ENCODE measurements at places on chromosomes 4 and X.

DNA sequence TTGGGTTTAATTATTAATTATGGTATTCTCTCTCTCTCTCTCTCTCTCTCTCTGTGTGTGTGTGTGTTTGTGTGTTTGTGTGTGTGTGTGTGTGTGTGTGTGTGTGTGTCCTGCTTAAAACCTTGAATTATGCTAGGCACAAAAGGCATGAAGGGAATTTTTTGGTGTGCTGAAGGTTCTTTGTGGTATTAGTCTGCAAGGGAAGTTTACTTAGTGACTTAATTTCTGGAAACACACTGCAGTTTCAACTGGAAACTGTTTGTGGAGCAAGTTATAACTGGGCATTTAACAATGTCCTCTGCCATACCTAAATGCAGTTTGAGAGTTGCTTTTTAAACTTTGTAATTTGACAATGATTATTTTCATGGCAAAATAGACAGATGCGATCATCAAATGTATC, 111.7 kb downstream of the FRMPD4 start:
- no peak for DNase-seq

GRCh38 chr4:42350611-42351182, 46.6 kb upstream of the SHISA3 start:
- DNase-seq: no peak

GRCh38 chr4:2857349-2857927, 13.8 kb downstream of the ADD1 start:
- no peak for DNase-seq

DNA sequence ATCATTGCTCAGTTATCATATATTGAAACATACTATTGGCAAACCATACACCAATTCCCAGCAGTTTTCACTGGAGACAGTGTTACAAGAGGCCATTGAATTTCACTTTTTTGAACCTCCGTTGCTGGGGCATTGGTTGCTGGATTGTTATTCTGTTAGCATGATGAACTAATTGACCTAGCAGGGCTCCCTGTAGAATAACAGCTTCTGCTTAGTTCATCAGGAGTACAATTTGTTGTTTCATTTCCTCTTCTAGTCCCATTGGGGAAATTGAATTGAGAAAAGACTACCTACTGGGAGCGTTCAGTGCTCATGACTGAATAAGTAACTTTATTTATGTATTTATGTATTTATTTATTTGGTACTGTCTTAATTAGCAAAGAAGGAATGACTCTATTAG, 151.6 kb downstream of the SLIT2 start:
- DNase-seq: no peak

- DNase-seq: no peak
Observed at GRCh38 chr4:76691807-76692582, 205.9 kb downstream of the SOWAHB start.

- DNase-seq: no peak
Observed at GRCh38 chrX:4661771-4662170, 948.3 kb upstream of the PRKX start.

- no peak for DNase-seq
Observed at GRCh38 chrX:39337451-39337850, 536.2 kb downstream of the MID1IP1 start.

DNA sequence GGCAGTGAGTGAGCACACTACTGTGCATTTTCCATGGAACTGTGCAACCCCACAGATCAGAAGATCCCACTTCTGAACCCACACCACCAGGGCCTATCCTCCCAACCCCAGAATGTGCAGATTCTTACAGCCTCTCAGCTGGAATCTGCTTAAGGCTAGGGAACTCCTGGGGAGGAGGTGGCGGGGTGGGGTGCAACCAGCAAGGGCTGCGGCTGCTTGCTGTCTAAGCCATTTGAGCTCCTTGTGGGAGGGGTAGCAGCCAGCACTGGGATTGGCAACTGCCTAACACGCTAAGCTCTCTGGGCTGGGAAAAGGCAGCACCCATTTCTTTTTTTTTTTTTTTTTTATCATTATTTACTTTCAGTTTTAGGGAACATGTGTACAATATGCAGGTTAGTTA, 353.3 kb downstream of the RAB28 start:
- DNase-seq: no peak

DNA sequence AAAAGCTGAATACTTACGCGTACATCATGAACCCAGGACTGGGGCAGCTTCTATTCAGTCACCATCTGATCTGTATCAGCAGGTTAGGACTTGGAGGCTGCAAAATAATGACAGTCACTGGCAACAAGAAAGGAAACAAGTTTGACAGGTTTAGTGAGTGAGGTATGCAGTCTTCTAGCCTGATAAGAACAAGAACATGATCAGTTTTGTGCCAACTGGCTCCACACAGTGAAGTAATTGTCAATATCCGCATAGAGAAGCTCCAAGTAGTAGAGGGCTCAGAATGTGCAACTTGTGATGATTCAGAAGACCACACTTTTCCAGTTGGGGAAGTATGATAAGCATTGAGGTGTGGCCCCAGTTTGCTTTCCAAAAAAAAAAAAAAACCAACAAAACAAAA, at the start of gene TMPRSS11F:
Gene TMPRSS11F, minus strand, starts transcription at position 77 of the 400 bp plus-strand sequence. Its CDS starts 49 bp downstream, at position 28.
- DNase-seq: no peak

GRCh38 chr4:154039435-154040343, 250.8 kb upstream of the SFRP2 start:
- no peak for DNase-seq

DNA sequence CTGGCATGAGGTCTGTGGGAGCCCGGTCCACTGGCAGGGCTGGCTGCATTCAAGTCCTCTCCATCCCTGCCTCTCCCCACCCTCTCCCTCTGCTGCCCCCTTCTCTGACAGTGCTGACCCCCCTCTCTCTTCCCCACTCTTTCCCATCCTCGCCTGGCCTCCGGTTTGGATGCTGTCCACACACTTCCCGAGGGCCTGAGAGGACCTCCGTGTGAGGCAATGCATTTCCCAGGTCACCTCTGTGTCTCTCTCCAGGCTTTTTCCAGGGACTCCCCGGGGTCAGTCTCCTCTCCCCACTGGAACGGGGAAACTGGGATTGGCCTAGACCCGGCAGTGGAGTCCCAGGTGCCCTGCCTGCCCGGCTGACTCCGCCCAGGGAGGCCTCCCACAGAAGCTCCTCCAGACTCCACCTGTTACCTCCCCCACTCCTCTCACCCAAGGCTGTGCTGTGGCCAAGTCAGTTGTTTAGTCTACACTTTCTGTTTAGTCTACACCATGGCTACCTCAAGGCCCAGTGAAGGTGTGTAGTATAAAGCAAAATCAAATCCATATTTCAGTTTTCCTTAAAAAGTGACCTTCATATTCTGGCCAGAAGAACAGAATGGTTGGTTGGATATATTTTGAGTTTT, 146.8 kb downstream of the PTTG2 start:
- DNase-seq: no peak

DNA sequence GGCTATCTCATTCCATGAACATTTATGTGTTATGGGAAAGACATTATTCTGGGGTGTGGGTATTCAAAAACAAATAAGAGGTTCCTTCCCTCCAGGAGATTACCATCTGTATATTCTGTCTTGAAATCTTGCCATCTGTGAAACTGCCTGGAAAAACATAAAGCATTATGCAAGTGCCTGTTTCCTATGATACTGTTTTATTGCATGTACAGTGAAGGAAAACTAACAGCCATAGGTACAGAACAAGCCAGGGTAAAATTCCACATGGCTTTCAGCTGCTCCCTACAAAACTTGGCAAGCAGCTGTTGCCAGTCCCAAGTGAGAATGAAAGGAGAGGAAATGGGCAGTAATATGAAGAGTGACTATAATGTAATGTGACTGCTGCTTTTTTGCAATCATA, 136.0 kb downstream of the GUCY2F start:
- DNase-seq: no peak

GRCh38 chr4:102474736-102475504, 26.2 kb upstream of the NFKB1 start:
- no peak for DNase-seq

- peak; percentile 3 for DNase-seq
Observed at GRCh38 chr4:108620933-108621905, 843 bp downstream of the RPL34 start.

DNA sequence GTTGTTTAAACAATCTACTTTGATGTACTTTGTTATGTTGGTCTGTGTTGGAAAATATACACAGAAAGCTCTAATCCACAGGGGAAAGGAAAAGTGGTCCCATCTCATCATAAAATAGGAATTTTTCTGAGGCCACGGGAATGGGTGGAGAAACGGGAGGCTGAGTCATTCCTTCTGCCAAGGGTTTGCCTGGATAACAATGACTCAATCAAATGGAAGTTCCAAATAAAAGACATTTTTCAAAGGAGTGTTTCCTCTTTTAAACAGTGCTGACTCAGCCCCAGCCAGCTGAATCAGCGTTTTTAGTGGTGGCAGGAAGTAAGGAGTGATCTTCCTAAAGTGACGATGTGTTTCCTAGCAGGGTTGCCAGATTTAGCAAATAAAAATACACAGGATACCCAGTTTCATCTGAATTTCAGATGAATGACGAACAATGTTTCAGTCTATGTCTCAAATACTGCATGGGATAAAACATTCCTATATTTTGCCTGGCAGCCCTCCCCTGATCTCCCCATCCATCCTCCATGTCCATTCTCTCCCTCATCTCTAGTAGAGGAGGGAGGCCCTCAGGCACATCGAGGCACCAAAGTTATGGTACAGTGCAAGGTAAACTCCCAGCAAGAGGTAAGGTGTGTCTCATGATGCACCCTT, 345.4 kb upstream of the GATB start:
- DNase-seq: no peak

DNA sequence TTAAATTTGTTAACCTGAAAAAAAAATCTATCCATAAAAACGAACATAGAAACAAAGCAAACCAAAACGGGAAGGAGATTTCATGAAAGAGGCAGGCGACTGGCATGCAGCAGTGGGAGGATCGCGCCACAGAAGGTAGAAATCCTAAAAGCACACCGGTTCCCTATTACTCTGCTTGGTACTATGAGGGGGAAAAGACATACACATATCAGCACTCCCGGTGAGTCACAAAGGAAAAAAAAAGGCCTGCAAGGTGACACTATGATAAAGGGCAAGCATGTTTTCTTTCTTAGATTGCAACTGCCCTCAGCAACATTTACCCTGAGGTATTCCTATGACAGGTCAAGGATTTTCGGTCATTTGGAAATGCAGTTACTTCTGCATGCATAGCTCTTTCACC, 60.6 kb upstream of the NAP1L5 start:
- DNase-seq: no peak

DNA sequence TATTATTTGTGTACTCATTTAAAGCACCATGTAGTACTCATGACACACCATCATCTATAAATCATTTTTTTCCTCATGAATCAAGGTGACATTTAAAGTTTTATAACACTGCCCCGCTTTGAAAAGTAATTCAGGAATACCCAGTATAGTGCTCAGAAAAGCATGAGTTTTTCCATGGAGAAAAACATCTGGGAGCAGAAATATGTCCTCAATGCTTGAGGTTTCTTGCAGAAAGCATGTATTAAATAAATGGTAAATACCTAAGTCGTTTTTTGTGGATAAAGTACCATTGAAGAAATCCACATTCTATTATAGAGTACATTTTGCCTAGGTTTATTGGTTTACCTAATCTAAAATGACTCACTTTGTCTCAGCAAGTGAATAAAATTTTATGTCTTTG, 66.2 kb downstream of the UBA6 start:
- no peak for DNase-seq

DNA sequence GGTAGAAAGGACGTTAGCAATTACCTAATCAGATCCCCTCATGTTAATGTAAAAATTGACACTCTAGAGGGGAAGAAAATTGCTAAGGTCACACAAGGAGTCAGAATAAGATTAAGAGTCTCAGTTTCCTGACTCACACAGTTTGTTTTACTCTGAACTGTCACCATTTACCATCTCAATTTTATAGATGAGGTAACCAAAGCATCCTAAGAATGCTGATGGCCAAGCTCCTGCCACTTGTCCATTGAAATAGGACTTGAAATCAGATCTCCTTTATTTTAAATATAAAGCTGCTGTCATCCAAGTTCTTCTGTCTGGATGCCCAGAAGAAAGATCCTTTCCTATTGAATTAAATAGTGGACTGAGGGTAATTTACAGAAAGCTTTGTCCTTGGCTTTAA, 114.8 kb upstream of the VAMP7 start:
- no peak for DNase-seq

GRCh38 chr4:74805601-74806000, 11.3 kb upstream of the BTC start:
- DNase-seq: no peak

DNA sequence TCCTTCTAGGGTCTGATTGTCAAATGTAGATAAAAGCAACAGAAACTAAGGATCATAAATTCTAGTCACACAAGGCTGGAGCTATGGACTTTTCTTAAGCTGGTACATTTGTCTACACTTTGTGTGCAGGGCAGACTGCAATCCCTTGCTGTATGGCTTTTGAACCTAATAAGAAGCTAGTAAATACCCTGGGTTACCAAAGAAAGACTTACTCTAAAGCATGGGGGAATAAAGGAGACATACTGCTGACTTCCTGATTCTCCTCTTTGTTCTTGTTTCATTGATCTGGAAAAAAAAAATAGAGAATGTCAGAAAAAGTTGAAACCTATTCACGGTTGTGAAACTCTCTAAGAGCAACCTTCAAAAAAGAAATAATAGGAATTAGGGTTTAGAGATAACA, 216.6 kb upstream of the TLL1 start:
- no peak for DNase-seq

- DNase-seq: no peak
Observed at GRCh38 chrX:51035746-51036145, 125.2 kb downstream of the BMP15 start.

- no peak for DNase-seq
Observed at GRCh38 chr4:128525992-128526630, 238.5 kb upstream of the PGRMC2 start.

- DNase-seq: no peak
Observed at GRCh38 chr4:151858356-151858755, 97.5 kb upstream of the GATB start.

DNA sequence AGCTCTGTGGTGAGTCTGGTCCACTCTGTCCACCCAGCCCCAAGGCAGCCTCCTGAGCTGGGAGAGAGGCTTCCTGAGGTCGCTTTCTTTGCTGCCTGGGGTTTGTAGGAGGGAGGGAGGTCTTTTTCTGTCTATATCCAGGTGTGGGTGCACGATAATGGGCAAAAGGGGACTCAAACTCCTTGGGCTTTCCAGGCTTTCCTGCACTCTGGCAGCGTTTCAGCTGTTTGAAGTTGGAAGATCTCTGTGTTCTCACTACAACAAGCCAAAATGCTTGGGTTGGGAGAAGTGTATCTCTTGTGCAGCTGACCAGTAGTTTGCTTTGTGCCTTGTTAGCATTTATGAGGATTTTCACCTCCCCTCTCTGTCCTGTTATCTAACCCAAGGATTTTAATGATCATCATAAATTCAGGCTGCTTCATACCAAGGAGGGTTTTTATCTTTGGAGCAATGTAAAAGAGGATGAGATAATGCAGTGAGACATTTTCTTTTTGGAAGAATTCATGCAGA, 126.3 kb downstream of the REPS2 start:
- DNase-seq: no peak

DNA sequence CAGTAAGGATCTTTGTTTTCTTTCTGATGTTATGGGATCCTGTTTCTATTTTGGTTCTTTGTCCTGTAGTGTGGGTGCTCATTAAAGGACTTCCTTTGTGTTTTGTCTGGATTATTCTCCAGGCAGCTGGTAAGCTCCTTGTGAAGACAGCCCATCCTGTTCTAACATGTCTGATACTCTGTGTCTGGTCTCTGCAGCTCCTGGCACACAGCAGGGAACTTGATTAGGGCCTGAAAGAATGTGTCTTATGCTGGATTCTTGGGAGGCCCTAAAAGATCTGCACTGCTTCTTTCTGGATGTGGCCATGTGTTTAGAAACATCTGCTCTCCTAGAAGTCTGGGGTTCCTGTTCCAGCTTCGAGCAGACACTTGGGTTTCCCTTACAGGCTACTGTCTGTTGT, 38.1 kb upstream of the ATXN3L start:
- DNase-seq: no peak
